ENCODE measurements at places on chromosomes 4 and X. TPM values are rescaled to one million over a fixed set of nuclear protein-coding genes. Genes with fewer than 3 reads are reported as not detected.

- no peak overlapping the region for H3K4me3 ChIP-seq
- no peak for DNase-seq
- H3K36me3 ChIP-seq = no peaks in the 10 kb centered on the region
- H3K27ac ChIP-seq = no peak overlapping the region
- no peaks in the 10 kb centered on the region for H3K4me1 ChIP-seq
Observed at GRCh38 chrX:74579597-74580198, 34.7 kb downstream of the RLIM start.

DNA sequence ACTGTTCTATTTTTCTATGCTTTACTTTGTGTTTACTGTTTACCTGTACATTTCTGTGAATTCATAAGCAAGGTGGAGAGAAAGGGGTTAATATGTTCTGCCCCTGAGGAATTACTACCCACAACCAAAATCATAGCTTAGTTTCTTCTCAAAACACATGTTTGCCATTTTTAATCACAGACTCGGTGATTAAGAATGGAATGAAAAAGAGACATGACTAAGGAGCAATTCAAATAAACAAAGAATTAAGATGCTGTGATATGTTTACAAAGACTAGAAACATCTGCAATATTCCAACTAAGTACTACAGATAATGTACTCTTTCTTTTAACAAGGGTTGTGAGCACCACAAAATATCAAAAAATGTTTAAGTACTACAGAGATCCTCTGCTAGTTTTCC lies 11.7 kb upstream of the FAT4 start:
- no peaks in the 10 kb centered on the region for H3K27me3 ChIP-seq
- no peak for DNase-seq
- H3K36me3 ChIP-seq = no peaks in the 10 kb centered on the region
- H3K4me1 ChIP-seq = no peaks in the 10 kb centered on the region
- H3K4me3 ChIP-seq = no peak overlapping the region

GRCh38 chr4:140297221-140297570 lies 76.2 kb upstream of the SCOC start:
- no peaks in the 10 kb centered on the region for H3K36me3 ChIP-seq
- no peaks in the 10 kb centered on the region for H3K27me3 ChIP-seq
- H3K4me3 ChIP-seq = no peak overlapping the region
- H3K4me1 ChIP-seq = no peaks in the 10 kb centered on the region
- H3K27ac ChIP-seq = no peak overlapping the region
- no peak for DNase-seq

TMEM35A gene
- 0.15 TPM for total RNA-seq

TRAM1L1 gene
- total RNA-seq = 3.1 TPM

RAB33A gene
- 0.73 TPM for total RNA-seq

Measured in breast epithelium (tissue), 4 donors.